ENCODE measurements at places on chromosomes 5 and 9.

DNA sequence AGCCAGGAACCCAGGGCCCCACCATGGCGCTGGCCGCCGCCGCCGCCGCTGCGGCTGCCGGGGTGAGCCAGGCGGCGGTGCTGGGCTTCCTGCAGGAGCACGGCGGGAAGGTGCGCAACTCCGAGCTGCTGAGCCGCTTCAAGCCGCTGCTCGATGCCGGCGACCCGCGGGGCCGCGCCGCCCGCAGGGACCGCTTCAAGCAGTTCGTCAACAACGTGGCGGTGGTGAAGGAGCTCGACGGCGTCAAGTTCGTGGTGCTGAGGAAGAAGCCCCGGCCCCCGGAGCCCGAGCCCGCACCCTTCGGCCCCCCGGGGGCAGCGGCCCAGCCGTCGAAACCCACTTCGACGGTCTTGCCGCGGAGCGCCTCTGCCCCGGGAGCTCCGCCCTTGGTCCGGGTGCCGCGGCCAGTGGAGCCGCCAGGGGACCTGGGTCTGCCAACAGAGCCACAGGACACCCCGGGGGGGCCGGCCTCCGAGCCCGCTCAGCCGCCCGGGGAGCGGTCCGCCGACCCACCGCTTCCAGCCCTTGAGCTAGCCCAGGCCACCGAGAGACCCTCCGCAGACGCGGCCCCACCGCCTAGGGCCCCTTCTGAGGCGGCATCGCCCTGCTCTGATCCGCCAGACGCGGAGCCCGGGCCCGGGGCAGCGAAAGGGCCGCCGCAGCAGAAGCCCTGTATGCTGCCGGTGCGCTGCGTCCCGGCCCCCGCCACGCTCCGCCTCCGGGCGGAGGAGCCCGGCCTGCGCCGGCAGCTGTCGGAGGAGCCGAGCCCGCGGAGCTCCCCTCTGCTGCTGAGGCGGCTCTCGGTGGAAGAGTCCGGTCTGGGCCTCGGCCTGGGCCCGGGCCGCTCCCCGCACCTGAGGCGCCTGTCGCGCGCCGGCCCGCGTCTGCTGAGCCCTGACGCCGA lies 749 bp downstream of the SOWAHA start:
- no peak for DNase-seq

DNA sequence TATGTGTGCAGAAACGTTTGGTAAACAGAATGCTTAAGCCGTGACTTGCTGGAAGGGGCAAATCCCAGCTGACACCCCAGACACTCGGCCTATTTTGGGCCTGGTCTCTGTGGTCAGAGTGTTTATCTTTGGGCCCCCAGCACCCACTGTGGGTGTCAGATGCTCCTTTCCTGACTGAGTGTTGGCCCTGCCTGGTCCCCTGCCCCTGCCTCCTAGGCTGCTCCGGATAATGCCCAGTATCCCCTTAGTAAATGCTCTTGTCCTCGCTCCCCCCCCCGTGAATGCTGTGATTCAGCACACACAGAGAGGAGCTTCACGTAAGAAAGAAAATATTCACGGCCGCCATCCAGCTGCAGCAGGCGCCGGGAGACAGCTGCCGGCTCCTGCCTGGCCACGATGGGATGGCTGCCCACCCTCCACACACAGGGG lies 11.3 kb upstream of the ANGPTL2 start:
- DNase-seq: no peak

DNA sequence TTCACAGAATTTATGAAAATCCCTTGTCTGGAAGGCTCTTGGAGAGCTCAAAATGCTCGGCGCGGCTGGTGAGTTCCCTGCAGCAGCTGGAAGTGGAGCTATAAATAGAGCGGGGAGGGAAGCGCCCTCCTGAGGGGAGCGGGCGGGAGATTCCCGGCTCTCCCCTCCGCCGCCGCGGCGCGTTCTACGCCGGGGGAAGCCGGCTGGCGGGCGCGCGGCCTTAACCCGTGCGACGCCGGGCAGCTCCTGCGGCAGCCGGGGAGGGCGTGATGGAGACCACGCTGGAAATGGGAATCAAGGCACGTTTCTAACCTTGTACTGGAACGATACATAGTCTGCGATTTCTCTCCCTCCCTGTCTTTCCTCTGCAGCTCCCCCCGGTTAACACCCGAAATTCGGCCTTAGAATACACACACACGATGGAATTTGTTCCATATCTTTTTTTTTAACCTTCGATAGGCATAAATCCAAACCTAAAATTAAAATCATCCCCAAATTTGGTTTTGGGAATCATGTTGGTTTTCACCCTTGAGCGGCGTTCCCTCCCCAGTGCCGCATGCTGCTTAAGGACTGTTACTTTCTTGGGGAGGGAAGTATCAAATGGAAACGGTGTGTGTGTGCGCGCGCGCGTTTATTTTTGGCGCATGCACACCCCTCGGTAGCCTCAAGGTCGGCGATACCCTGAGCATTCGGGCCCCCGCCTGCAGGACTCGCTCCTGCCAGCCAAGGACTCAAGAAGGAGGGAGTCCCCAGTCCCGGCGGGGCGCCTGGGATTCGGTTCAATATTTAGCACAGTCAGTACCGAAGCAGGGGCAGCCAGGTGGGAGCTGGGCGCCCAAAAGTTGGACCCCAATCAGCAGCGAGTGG lies 306.3 kb upstream of the KCNN2 start:
- no peak for DNase-seq

GRCh38 chr5:77231471-77232138 lies 21.1 kb downstream of the PDE8B start:
- DNase-seq: no peak

- no peak for DNase-seq
Observed at GRCh38 chr9:125959951-125960619, 212.9 kb downstream of the PBX3 start.

DNA sequence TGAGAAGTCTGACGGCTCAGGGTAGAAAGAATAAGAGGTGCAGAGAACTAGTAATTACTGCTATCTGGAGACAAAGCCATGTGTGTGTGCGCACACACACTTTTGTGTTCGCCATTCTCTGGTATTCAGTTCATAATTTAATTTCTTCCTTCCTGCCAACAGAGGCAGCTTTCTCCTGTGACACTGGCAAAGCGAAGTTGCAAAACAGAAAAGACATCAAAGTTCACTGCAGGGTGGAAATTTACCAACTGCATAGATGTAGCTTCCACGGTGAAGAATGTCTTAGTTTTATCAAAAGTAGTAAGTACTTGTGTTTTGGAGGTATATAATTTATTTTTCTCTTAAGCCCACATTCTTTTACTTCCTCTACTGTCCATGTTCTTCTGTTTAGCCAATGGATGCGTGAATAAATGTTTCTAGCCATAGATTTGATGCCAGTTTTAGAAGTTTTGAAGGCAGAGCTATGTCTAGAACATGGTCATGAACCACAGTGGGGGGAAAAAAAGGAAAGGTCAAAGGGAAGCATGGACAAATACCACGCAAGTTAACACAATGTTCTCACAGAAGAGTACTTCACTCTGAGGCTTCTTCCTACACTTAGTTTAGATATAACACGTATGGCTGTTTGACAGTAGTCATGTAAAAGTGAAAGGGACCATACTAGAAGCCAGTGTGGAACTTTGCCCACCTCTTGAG lies 536.5 kb upstream of the GRIA1 start:
- no peak for DNase-seq

- no peak for DNase-seq
Observed at GRCh38 chr9:132003896-132004295, 75.8 kb downstream of the MED27 start.

- no peak for DNase-seq
Observed at GRCh38 chr9:34382879-34383278, 6.2 kb upstream of the MYORG start.

DNA sequence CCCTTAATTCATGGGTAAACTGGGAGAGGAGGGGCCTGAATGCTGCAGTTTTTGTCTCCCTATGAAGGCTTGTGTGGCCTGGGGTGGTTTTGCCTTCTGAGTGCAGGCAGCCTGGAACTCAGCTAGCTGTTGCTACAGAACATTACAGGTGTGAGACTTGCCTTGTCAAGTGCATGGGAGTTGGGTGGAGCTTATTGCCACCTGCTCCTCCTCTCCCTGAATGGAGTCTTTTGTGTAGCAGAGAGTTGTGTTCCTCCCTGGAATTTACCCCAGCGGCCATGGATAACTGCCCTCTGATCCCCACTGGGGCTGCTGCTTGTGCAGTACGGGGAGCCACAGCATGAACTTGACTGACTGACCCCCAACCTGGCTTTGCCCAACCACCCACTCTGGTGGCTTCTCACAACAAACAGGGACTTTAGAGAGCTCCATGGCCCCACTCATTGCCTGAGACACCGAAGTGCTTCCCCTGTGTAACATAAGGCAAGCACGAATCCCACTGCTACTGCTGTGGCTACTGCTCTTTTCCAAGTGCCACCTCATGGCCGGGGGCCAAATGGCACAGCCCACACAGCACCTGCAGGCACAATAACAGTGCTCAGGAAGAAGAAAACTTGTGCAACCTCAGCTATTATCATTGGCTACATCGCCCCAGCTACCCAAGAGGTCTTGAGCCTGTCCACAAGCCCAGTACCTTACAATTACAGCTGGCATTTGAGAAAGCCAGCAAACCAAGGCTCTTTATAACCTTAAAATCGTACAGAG lies 942.9 kb downstream of the CDH18 start:
- no peak for DNase-seq

- no peak for DNase-seq
Observed at GRCh38 chr5:172086194-172086975, 79.9 kb upstream of the FBXW11 start.

All from activated gamma-delta T cell (primary cell).